ENCODE measurements at places on chromosomes 3 and 15.

GRCh38 chr3:84946240-84946639, 12.5 kb upstream of the CADM2 start:
- no peak for DNase-seq

GRCh38 chr3:166110102-166110501, 272.9 kb upstream of the BCHE start:
- DNase-seq, result no peak

- DNase-seq, result no peak
These were observed 72.7 kb upstream of the LRTM1 start for GRCh38 chr3:55000546-55000945.

DNA sequence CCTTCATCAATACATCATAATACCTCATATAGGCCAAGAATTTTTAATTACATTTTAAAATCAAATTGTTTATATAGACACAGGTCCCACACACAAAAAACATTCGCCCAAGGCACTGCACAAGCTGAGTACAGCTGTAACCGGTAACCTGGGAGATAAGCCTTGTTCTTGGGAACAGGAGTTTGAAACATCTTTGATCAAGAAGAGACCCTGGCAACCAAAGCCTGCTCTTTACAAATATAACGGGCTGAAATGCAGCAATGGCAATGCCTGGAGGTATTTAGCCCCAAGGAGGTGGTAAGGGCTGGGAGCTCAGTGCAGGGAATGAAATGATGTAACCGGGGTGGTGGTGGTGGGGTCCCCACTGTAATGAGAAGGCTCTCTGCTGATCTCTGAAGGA, 7.2 kb upstream of the CORO2B start:
- DNase-seq, result no peak

- DNase-seq, result no peak
These were observed 32.8 kb upstream of the TSEN2 start for GRCh38 chr3:12451481-12451880.

DNA sequence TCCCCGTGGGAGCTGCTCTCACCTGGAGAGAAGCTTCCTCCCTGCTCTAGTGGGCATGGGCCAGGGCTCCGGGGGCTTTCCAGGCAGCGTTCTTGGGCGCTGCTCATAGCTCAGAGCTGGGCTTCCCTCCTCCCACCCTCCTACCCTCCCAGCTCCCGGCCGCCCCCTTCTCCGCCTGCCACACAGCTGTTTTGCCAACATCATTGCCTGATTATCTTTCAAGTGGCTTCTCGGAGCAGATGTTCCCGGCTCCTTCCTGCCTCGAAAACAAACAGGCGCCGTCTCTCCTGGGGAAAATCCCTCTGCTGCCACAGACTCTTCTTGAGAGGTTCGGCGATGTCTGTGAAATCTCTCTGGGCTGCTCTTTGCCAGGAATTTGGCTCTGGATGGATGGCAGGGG, 195.6 kb downstream of the RPLP1 start:
- DNase-seq, result no peak

GRCh38 chr15:85579957-85580694, 199.7 kb downstream of the AKAP13 start:
- DNase-seq, result no peak

DNA sequence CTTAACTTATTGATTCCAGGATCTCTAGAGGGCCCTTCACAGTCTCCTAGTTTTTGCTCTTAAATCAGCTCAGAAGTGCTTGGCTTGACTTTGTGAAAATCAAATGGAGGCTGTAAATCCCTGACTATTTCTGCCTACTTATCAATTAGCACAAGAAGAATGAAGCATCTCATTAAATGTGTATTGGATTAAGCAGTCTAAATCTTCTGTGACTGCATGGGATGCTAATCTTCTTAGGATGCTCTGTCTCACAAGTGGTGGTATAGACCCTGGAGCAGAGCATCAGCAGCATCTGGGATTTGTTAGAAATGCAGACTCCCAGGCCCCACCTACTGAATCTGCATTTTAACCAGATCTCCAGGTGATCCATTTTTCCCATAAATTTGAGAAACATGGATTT, 488.7 kb downstream of the AGBL1 start:
- no peak for DNase-seq

- DNase-seq, result no peak
These were observed 14.6 kb downstream of the IVD start for GRCh38 chr15:40420071-40420713.

GRCh38 chr3:82773207-82773606, 1011.8 kb upstream of the GBE1 start:
- no peak for DNase-seq

GRCh38 chr3:46749129-46749528, 31.5 kb upstream of the PRSS50 start:
- DNase-seq, result no peak

DNA sequence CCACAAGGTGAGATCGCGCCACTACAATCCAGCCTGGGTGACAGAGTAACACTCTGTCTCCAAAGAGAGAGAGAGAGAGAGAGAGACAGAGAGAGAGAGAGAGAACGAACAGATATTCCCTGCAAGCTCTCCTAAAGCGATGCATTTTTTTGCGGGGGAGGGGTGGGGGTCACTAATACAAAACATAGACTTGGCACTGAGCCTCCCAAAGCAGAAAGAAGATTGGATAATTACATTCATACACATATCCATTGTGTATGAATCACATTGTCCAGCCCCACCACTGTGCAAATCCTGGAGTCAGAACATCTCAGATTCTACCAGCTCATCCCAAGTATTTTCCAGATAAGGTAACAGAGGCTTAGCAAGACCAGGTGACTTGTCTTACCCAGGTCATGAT, 459.9 kb downstream of the MAGI1 start:
- DNase-seq, result no peak

- DNase-seq, result no peak
These were observed 15.8 kb downstream of the SLC12A1 start for GRCh38 chr15:48221885-48222284.

- no peak for DNase-seq
These were observed 41.9 kb downstream of the FAM43A start for GRCh38 chr3:194727435-194728128.

- DNase-seq, result no peak
These were observed 14.7 kb upstream of the SECISBP2L start for GRCh38 chr15:49060710-49061495.

DNA sequence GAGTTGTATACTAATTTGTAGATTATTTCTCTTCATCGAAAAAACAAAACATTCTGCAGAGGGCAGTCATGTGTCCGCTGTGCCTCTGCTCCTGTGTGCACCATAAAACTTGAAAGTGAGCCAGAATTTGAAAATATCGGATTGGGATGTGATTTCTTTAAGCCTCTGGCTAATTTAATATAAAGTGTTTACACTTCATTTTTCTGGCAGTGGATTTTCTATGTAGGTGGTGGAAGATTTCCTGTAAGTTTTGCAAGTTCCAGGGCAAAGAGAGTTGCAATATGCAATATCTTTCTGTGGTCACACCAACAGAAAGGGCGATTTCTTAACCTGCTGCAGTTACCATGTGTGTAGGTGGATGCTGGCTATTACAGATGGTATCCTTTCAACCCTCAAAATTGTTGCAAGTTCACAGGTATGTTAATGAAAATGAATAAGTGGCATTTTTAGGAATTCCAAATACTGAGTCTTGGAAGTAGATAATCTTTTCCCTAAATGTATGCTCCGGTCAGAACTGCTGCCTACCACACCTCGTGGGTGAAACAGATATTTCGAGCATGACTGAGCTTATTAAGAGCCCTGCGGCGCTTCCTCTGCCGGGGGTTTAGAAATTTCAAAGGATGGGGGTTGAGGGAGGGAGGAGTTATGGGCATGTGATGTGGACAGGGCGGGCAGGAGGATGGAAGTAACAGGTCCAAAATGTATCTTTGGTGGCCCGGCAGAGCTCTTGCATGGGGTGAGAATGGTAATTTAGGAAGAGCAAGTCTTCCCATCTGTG, 134.0 kb downstream of the PGPEP1L start:
- DNase-seq, result no peak

DNA sequence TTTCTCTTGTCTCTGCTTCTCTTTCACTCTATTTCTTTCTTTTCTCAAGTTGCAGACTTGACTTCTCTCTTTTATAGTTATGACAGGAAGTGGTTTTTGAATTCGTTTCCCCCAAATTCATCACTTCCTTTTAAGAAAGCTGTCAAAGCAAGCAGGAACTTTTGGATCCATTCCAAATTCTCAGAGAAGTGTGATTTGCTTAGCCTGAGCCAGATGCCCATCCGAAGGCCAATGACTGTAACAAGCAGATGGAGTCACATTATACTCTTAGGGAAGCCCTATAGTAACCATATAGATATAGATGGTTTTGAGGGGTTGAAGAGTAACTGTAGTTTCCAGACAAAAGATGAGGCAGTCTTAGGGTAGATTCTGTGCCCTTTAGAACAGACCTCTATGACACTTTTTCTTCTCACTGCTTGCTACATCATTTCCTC, 592.0 kb upstream of the KCNMB2 start:
- no peak for DNase-seq

Data from activated naive CD8-positive, alpha-beta T cell treated with anti-CD3 and anti-CD28 coated beads, Interleukin-2, amount 50 U/mL, for 24 hours (primary cell).